ENCODE measurements at places on chromosomes 13 and 19. TPM values are rescaled to one million over a fixed set of nuclear protein-coding genes. Genes with fewer than 3 reads are reported as not detected.
A peak's percentile ranks its signal among the peaks of the same experiment; 100 is the strongest.

Gene NKG7
- total RNA-seq, result 3.6 TPM

Gene PSG6
- not detected for total RNA-seq

Gene PSPN
- total RNA-seq, result not detected

Gene PSG3
- not detected for total RNA-seq

Gene MIDN
- 0.77 TPM for total RNA-seq

Gene IL4I1
- total RNA-seq, result not detected

Gene ARRDC5
- 0.70 TPM for total RNA-seq

Gene LAIR1
- total RNA-seq, result 11.3 TPM

Gene NUMBL
- total RNA-seq, result 29.2 TPM

Gene RDH8
- not detected for total RNA-seq

Gene HSPB6
- total RNA-seq, result 24.5 TPM

Gene CPB2
- total RNA-seq, result not detected

Gene LYPD5
- total RNA-seq, result 1.2 TPM

Gene LILRA1
- total RNA-seq, result 0.91 TPM

Gene S1PR5
- total RNA-seq, result not detected

DNA sequence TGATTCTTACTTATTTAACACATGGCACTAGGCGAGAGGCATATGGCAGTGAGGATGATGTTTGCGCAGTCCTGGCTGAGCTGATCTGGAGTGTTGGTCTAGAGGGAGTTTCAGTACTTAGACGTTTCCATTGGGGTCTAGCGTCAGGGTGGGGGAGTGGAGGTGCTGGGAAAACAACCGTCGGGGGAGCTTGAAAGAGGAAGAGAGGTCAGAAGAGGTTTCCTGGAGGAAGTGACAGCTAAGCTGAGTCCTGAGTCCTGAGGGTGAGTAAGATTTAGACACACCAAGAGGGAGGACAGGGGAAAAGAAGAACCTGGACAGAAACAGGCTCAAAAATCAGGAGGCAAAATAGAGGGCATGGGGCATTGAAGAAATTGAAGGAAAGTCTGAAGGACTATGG lies 81.4 kb downstream of the ALOX5AP start:
- no peak overlapping the region for H3K4me3 ChIP-seq
- DNase-seq, result no peak
- no peak overlapping the region for H3K27ac ChIP-seq
- H3K4me1 ChIP-seq, result no peaks in the 10 kb centered on the region
- H3K36me3 ChIP-seq, result no peaks in the 10 kb centered on the region

GRCh38 chr19:40600570-40601133 lies 517 bp upstream of the LTBP4 start:
- H3K4me3 ChIP-seq, result peak overlapping the region; percentile 66
- no peak for DNase-seq
- peak overlapping the region; percentile 97 for H3K27ac ChIP-seq
- H3K36me3 ChIP-seq, result no peaks in the 10 kb centered on the region

DNA sequence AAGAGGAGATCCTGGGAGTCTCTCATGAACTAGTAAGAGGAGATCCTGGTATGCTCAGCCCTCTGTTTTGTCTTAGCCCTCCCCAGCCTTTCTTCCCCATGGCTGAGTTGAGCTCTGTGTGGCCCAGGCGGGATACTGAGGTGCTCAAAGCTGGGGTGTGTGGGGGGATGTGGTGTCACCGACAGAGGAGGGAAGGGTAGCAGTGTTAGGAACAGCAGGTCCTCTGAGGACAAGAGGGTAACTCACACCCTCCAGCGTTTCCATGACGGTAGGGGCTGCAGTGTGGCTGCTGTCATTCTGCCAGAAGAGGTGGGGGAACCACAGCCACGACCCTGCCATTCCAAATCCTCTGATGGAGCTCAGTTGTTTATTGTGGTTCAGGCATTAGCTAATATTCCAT lies 691 bp downstream of the KIR2DL4 start:
- DNase-seq, result no peak
- no peaks in the 10 kb centered on the region for H3K36me3 ChIP-seq
- no peaks in the 10 kb centered on the region for H3K27me3 ChIP-seq
- H3K4me1 ChIP-seq, result no peaks in the 10 kb centered on the region
- H3K4me3 ChIP-seq, result no peak overlapping the region
- H3K27ac ChIP-seq, result no peak overlapping the region

- no peaks in the 10 kb centered on the region for H3K36me3 ChIP-seq
- no peak overlapping the region for H3K27ac ChIP-seq
- H3K4me3 ChIP-seq, result no peak overlapping the region
- H3K4me1 ChIP-seq, result no peaks in the 10 kb centered on the region
- no peak for DNase-seq
Observed at GRCh38 chr19:2381148-2381820, 21.2 kb downstream of the TMPRSS9 start.

DNA sequence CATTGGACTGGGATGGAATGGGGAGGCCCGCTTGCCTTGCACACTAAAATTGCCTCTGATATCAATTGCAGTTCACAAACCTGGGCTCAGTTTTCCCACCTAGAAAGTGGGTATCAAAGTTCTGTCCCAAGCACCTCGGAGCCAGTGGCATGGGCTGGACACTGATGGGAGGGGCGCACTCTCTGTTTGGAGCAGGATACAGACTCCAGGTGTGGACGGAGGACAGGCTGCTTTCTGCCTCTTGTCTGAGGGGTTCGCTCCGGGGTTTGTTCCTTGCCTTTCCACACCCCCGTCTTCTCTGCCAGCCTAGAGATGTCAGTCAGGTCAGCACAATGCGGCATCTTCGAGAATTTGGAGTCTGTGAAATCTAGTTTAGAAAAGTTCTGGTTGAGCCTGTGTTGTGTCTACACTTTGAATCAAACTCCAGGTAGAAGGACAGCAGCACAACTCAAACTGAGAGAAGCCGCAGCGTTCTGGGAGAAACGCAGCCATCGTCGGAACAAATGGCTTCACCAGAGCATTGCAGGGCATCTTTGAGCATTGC lies 141.9 kb downstream of the TEX29 start:
- no peaks in the 10 kb centered on the region for H3K4me1 ChIP-seq
- H3K36me3 ChIP-seq, result no peaks in the 10 kb centered on the region

DNA sequence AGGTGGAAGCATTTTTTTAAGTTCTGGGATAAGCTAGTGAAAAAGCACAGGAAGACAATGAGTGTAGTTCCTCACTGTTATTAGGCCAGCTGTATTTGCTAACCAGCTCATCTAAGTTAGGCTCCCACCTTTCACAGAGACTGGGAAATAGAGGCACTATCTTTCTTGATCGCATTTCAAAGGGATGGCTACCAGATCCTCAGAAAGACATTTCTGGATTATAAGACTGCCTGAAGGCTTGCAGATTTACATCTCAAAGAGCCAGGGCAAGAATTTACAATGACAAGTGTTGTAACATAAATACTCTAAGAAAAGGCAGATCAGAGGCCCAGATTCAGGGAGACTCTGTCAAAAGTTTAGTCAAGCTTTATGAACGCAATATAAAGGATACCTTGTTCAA lies 1005.5 kb downstream of the PCDH9 start:
- no peaks in the 10 kb centered on the region for H3K4me1 ChIP-seq
- H3K4me3 ChIP-seq, result no peak overlapping the region
- no peaks in the 10 kb centered on the region for H3K36me3 ChIP-seq
- no peaks in the 10 kb centered on the region for H3K27me3 ChIP-seq
- DNase-seq, result no peak

DNA sequence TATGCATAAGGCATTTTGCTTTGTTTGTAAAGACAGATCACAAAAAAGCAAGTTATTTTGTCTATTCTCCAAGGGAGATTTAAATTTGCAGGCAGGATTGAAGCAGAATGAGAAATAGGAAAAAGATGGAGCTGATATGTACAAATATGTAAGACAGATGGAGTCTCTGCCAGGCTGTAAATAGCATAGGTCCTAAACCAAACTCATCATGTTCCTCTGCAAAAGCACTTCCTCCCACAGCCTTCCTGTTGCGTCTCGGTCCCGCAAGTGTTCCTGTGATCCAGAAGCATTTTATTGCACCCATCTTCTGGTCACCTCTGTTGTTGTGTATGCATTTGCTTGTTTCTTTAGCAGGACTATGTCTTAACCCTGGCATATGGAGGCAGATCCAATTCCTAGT lies 95.7 kb upstream of the CLDN10 start:
- H3K36me3 ChIP-seq, result no peaks in the 10 kb centered on the region
- H3K4me1 ChIP-seq, result no peaks in the 10 kb centered on the region
- no peak overlapping the region for H3K27ac ChIP-seq

- peak overlapping the region; percentile 84 for H3K27ac ChIP-seq
- H3K4me3 ChIP-seq, result peak overlapping the region; percentile 83
- no peaks in the 10 kb centered on the region for H3K27me3 ChIP-seq
- DNase-seq, result peak; percentile 59
- H3K36me3 ChIP-seq, result no peaks in the 10 kb centered on the region
Observed at GRCh38 chr19:16496613-16496983, 404 bp downstream of the C19orf44 start.

GRCh38 chr13:49098198-49098597 lies 121.9 kb upstream of the MLNR start:
- peak; percentile 46 for DNase-seq
- H3K4me3 ChIP-seq, result no peak overlapping the region
- peaks cover 13% of the 10 kb centered on the region for H3K4me1 ChIP-seq

DNA sequence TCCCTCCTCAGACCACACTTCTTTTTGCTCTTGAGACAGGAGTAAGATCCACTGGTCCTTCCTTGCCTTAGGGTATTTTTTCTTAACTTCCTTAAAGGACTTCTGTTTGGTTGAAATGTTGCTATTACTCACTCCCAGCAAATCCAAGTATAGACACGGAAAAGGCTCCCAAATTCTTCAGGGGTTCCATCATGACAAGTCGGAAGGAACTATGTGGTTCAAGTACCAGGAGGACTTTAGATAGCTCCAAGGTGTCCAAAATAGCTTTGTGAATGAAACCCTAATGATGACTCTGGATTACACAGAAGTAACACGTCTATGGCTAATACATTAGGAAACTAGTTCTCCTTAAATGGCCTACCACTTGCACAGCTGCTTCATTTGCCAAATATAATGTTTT lies 238.7 kb downstream of the KCTD12 start:
- DNase-seq, result no peak
- H3K36me3 ChIP-seq, result no peaks in the 10 kb centered on the region
- H3K4me3 ChIP-seq, result no peak overlapping the region
- no peaks in the 10 kb centered on the region for H3K27me3 ChIP-seq
- no peaks in the 10 kb centered on the region for H3K4me1 ChIP-seq
- no peak overlapping the region for H3K27ac ChIP-seq

DNA sequence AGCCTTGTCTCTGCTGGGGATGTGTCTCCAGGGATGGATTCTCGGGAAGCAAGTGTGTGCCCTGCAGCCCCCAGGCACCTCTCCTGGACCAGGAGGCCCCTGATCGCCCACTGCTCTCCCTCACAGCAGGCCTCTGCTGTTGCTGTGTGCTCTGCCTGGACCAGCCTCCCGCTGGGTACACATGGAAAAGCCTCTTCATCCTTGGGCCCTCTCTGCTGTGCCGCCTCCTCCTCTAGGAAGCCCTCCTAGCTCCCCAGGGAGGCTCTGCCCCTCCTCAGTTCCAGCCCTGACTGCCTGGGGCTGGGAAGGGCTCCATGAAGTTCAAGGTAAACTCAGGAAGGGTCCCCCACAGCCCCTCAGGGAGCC lies 12.0 kb downstream of the NDUFA11 start:
- peaks cover 7% of the 10 kb centered on the region for H3K4me1 ChIP-seq
- H3K27me3 ChIP-seq, result no peaks in the 10 kb centered on the region
- H3K36me3 ChIP-seq, result no peaks in the 10 kb centered on the region
- DNase-seq, result no peak
- H3K4me3 ChIP-seq, result no peak overlapping the region
- H3K27ac ChIP-seq, result no peak overlapping the region

DNA sequence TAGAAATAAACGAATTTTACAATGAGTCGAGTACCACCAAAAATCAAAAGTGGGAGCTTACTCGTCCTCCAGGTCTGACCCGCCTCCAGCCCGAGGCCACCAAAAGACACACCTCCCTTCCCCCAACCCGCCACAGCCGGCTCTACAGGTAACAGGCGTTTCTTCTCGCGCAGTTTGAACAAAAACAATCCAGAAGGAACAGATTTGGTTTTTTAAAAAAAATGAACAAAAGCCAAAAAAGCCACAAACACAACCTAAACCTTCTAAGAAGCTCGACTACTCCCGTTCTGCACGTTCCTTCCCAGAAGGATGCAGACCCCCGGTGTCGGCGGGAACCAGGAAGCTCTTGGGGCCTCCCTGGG lies 671 bp downstream of the ZDHHC20 start:
- no peaks in the 10 kb centered on the region for H3K36me3 ChIP-seq
- no peaks in the 10 kb centered on the region for H3K4me1 ChIP-seq
- H3K27me3 ChIP-seq, result no peaks in the 10 kb centered on the region

GRCh38 chr13:73984949-73985691 lies 149.1 kb downstream of the KLF12 start:
- H3K36me3 ChIP-seq, result no peaks in the 10 kb centered on the region
- no peaks in the 10 kb centered on the region for H3K27me3 ChIP-seq
- H3K4me3 ChIP-seq, result no peak overlapping the region
- no peak overlapping the region for H3K27ac ChIP-seq
- no peak for DNase-seq

DNA sequence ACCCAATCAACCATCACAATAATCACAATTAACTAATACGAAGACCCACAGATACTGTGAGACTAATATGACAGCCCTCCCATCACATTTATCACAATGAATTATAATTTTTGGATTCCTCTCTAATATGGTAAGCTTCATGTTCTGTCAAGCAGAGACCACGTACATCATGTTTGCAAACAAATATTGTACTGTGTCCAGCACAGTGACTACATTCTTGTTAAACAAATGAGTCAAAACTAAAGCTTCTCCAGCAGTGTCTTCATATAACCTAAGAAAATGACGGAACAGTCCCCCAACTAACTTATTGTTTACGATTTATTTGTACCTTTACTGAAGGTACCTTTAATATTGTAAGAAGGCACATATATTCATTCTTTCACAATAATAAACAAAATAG lies 292.6 kb downstream of the ENOX1 start:
- no peak overlapping the region for H3K27ac ChIP-seq
- DNase-seq, result no peak
- no peak overlapping the region for H3K4me3 ChIP-seq
- no peaks in the 10 kb centered on the region for H3K4me1 ChIP-seq
- H3K27me3 ChIP-seq, result no peaks in the 10 kb centered on the region

DNA sequence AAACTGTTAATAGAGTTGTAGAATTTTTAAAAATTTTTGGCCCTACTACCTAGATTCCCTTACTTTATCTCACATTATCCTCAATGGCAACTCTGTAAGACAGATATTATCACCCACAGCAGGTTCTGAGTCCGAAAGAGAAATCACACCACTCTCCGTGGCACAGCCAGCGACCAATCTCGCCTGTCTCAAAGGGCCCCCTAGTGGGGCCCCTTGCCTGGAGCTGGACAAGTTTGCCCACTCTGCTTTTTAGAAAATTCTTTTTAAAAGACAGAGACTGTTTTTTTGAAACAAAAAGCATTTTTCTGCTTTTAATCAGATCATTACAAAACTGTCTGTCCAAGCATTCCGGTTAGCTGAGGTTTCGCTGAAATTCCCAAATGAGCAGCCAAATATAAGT lies 21.7 kb downstream of the PHF11 start:
- no peaks in the 10 kb centered on the region for H3K27me3 ChIP-seq
- no peaks in the 10 kb centered on the region for H3K4me1 ChIP-seq
- no peak for DNase-seq
- no peak overlapping the region for H3K27ac ChIP-seq
- H3K4me3 ChIP-seq, result no peak overlapping the region

- H3K4me3 ChIP-seq, result no peak overlapping the region
- no peaks in the 10 kb centered on the region for H3K36me3 ChIP-seq
- no peaks in the 10 kb centered on the region for H3K4me1 ChIP-seq
- DNase-seq, result no peak
- no peak overlapping the region for H3K27ac ChIP-seq
Observed at GRCh38 chr13:51659276-51660127, 75.2 kb downstream of the WDFY2 start.

GRCh38 chr13:35793823-35794222 lies 317.3 kb upstream of the MAB21L1 start:
- H3K4me3 ChIP-seq, result no peak overlapping the region
- H3K36me3 ChIP-seq, result no peaks in the 10 kb centered on the region
- H3K27ac ChIP-seq, result peak overlapping the region; percentile 31
- DNase-seq, result no peak
- H3K4me1 ChIP-seq, result no peaks in the 10 kb centered on the region

Measured in uterus (tissue), 4 donors.